Right cardiac atrium (tissue), 5 donors: ENCODE measurements at places on chromosomes 2 and 18. TPM values are rescaled to one million over a fixed set of nuclear protein-coding genes. Genes with fewer than 3 reads are reported as not detected.

Gene ANKRD30BL
- total RNA-seq = not detected

GRCh38 chr2:17122887-17123501 is 395.2 kb downstream of the RAD51AP2 start:
- DNase-seq = no peak

DNA sequence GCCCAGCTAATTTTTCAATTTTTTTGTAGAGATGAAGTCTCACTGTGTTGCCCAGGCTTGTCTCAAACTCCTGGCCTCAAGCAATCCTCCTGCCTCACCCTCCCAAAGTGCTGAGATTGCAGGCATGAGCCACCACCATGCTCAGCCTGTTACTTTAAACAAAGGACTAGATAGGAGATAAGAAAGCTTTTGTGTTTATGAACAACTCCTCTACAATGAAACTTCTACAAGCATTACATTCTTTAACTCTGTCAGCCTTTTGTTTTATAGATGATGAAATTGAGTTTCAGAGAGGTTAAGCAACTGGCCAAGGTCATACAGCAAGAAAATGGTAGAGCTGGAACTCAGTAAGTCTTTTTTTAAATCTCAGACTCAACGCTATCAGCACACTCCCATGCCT is 22.7 kb downstream of the ALPK2 start:
- DNase-seq = no peak

- DNase-seq = no peak
Observed at GRCh38 chr2:215540658-215541057, 104.8 kb upstream of the FN1 start.

GRCh38 chr2:142180820-142181533 is 50.2 kb upstream of the LRP1B start:
- DNase-seq = peak; percentile 68

DNA sequence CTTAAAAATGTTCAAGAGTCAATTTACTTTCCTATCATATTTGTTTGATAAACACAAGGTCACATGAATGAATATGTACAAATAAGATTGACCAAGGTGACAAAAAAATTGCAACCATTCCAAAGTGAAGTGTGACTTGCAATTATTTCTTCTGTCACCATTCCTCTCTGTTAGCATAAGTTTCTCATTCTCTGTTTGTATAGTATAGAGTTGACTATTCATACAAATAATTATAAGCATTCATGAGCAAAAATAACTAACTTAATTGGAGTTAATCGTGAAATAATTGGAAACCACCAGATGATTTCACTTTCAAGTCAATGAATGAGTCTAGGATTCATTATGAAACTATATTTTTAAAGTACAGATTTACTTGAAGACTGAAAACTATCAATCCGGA is 42.1 kb downstream of the PGAP1 start:
- DNase-seq = no peak

GRCh38 chr18:48947560-48947959 is 3.2 kb downstream of the SMAD7 start:
- DNase-seq = peak; percentile 85

DNA sequence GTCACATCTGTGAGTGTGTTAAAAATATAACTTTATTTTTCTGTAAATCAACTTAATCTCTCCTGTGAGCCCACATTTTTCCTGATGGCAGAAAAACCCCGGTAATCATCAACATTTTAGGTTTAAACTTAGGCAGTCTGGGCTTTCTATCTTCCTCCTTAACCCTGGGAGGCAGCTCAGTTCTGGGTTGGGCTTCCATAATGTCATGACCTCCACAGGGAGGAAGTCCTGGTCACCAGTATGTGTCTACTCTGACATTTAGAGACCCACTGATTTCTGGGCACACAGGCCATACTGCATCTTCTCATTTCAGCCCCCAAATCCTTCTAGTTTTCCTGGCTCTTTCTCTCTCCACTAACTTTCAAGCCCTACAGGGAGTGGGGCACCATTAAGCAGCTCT is 181.2 kb downstream of the DYSF start:
- DNase-seq = no peak

DNA sequence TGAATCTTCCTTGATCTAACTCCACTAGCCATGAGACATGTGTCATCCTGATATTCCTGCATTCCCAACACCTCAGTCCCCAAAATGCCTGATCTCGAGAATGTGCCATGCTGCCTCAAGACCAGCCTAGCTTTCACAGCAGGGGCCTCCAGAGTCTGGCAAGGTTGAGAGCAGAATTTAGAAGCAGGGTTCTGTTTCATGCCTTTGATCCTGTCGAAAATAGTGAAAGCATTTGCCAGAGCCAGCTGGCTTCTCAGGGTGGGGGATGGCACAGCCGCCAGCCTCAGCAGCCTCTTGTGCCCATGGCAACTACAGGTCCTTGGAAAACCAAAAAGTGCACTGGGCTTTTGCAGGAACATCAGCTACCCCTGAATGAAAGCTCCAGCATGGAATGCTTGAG is 143.5 kb downstream of the RTN4 start:
- DNase-seq = no peak
